ENCODE measurements at places on chromosomes 2 and 18.

- no peak for DNase-seq
Measured at GRCh38 chr2:45825001-45825651, 173.7 kb downstream of the PRKCE start.

DNA sequence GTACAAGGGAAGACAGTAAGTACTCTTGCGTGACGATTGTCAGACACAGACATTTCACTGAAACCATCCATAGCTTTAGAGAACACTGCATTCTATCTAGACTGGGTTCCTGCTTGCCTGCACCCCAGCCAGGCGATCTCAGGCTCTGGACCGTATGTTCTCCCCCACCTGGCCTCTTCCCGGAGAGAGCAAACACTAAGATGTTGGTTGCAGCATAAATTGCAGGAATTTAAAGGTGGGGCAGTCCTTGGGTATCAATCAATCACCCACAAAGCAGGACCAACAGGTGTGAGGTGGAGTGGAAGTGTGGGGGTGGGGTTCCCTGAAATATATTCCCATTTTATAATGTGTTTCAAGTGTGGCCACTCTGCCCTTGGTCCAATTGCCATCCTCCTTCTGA, 103.6 kb upstream of the TGFA start:
- no peak for DNase-seq

GRCh38 chr2:81181845-81182244, 877.3 kb upstream of the LRRTM1 start:
- no peak for DNase-seq

- no peak for DNase-seq
Measured at GRCh38 chr18:10113121-10114022, 199.6 kb downstream of the VAPA start.

GRCh38 chr2:109459485-109459884, 154.3 kb downstream of the SEPTIN10 start:
- no peak for DNase-seq

DNA sequence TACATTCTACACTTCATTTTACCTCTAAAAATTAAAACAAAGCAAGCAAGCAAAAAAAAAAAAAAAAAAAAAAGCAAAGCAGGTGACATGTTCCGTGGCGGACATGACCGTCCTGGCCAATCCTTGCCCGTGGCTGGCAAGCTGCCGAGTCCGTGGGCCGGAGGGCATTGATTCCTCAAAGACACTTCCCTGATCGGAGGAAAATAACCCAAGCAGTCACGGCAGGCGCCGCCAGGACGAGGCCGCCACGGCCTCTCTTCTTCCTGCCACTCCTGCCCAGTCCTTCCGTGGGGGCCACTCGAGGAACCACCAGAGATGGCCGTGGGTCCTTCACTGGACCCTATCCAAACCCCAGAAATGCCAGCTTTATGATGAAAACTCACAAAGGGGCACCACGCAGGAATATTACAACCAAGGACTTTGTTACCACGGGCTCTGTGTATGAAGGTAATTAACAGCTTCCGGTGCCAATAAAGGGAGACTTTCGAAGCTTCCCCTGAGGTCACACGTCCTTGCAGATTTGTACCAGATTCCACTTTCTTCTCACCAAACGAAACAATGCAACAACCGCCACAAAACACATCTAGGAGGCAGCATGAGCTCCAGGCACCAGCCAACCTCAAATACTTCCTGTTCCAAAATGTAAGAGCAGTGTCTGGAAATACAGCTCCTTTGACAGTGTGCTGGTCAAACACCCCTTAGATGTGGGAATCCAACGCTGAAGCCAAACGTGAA, 170.3 kb downstream of the HDAC4 start:
- DNase-seq = no peak

- DNase-seq = no peak
Measured at GRCh38 chr2:142131010-142131669, at the start of gene LRP1B. Gene LRP1B, minus strand, starts transcription at chr2:142131016. Its CDS starts 287 bp downstream, at chr2:142130729.

DNA sequence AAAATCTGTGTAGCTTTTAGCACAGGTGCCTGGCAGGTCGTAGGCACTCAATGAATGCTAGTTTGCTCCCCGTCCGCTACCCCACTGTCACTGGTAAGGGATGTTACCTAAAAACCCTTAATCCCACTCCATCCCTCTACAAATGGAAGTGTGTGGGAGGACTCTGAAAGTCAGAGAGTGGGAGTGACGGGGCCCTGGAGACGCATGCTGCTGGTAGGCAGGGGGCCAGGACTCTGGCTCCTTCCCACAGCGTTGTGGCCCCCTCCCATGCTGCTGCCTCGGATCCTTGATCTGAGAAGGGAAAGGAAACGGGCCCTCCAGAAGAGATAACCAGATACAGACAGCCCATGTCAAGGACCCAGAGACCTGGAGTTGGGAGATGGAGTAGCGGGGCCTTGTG, 249.3 kb downstream of the HAUS1 start:
- no peak for DNase-seq

DNA sequence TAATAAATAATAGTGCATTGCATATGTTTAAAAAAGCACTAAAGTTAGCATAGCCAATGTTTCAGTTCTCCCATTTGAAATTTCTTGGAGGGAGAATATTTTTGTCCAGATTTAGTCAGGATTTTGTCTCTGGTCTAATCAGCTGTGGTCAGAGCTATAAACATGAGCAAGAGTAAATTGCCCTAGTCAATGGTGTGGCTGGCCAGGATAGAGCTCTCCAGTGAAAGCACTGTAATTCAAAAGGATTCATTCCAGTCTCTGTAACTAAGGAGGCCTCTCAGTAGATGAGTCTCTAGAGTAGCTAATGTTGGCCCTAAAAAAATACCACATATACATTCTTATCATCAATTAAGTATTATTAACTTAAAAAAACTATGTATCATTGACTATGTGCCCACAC, 241.6 kb downstream of the CDCA7 start:
- no peak for DNase-seq

DNA sequence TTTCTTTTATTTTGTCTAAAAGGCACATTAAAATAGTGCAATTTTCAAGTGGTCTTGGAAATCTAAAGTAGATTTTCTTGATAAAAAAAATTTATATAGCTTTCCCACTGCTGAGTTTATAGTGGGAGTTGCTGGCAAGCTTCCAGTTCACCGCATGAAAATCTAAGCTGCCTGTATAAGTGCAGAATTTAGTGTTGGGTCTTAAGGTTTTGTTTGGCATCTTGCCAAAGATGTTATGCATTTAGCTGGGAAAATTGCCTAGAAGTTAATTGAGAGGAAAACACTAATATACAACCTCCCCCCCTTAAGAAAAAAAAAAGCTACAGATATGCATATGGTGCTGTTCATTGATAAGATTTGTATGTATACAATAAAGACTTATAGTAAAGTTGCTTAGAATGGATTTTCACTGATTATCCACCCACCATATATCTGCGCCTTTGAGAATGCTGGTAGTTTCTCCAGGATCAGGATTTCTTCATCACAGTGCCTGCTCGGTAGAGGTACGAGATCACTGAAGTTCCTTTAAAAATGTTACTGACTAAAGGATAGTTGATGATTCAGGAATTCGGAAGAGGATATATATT, 803.2 kb upstream of the POU3F3 start:
- DNase-seq = no peak

- no peak for DNase-seq
Measured at GRCh38 chr2:124582387-124582786, 557.3 kb downstream of the CNTNAP5 start.

- DNase-seq = no peak
Measured at GRCh38 chr2:213238753-213239495, 45.3 kb upstream of the SPAG16 start.

GRCh38 chr2:107801498-107801897, 25.2 kb upstream of the RGPD4 start:
- no peak for DNase-seq

- no peak for DNase-seq
Measured at GRCh38 chr2:96213379-96213778, 4.8 kb upstream of the STARD7 start.

DNA sequence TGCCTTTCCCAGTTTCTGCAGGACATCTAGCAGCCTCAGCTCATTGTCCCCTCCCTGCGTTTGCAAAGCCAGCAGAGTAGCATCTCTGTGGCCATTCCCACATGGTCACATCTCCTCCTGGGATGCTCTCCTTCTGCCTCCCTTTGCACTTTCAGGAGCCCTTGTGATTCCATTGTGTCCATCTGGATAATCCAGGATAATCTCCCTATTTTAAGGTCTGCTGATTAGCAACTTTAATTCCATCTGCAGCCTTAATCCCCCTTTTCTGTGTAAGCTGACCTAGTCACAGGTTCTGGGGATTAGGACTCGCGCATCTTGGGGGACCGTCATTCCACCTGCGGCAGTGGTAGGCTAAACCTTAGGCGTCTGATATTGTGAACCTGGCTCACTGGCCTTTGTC, 70.7 kb downstream of the NEDD4L start:
- no peak for DNase-seq

GRCh38 chr2:118321432-118322105, 233.3 kb downstream of the INSIG2 start:
- DNase-seq = no peak
